SJCRH30 (cell line): ENCODE measurements at places on chromosomes 6 and 20. TPM values are rescaled to one million over a fixed set of nuclear protein-coding genes. Genes with fewer than 3 reads are reported as not detected.
A peak's percentile ranks its signal among the peaks of the same experiment; 100 is the strongest.

- H3K27me3 ChIP-seq = no peaks in the 10 kb centered on the region; the same call in 1 of the 2 replicates
- no peak overlapping the region for H3K27ac ChIP-seq
- no peak for DNase-seq
- H3K4me3 ChIP-seq = no peak overlapping the region
Observed at GRCh38 chr20:9262653-9263194, 193.8 kb downstream of the PLCB4 start.

DNA sequence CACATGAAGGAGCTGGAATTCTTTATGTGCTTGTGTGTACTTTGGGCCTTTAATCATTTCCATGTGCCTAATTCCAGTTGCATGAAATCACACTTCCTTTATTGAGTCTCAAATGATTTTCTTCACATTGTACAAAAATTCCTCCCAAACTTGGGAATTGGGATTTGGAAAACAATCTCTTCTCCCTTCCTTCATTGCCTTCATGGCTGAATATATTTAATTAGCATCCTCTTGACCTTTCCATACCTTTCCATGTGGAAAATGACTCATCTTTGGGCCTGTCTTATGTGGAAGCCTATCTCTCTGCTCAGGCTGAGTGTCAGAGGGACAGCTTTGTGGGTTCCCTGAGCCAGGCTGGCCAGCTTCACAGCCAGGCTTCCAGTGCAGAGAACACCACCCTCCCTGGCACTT is 33.0 kb upstream of the CDH4 start:
- H3K27ac ChIP-seq = no peak overlapping the region
- no peak for DNase-seq
- peaks cover 20% of the 10 kb centered on the region for H3K27me3 ChIP-seq
- H3K36me3 ChIP-seq = no peaks in the 10 kb centered on the region

The EMILIN3 gene
- total RNA-seq = 11.7 and 12.0 TPM in 2 replicates

DNA sequence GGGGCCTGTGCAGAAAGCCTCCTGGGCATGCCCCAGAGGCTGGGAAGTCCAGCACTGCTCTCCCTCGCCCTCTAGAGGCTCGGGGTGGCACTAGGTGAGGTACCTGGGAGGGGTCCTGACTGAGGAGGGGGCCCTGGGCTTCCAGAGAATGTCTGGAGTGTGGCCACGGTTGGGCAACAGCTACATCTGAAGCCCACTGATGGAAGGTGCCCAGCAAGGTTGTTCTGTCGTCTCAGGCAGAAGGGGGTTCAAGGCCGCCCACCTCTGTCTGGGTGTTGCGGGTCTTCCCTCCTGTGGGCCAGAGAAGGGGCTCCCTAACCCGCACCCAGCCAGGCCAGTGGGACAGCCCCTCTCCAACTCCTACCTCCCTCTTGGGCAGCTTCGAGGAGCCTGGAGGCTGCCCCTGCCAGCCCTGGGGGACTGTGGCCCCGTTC is 11.4 kb upstream of the VEGFA start:
- peaks cover 11% of the 10 kb centered on the region for H3K4me1 ChIP-seq
- no peak overlapping the region for H3K4me3 ChIP-seq
- H3K36me3 ChIP-seq = no peaks in the 10 kb centered on the region
- H3K27me3 ChIP-seq = no peaks in the 10 kb centered on the region

- no peaks in the 10 kb centered on the region for H3K4me1 ChIP-seq
- H3K27me3 ChIP-seq = no peaks in the 10 kb centered on the region
- H3K36me3 ChIP-seq = no peaks in the 10 kb centered on the region
- H3K27ac ChIP-seq = no peak overlapping the region
Observed at GRCh38 chr6:2695454-2696095, 55.1 kb downstream of the MYLK4 start.

The CST2 gene
- total RNA-seq = not detected in 2 replicates

DNA sequence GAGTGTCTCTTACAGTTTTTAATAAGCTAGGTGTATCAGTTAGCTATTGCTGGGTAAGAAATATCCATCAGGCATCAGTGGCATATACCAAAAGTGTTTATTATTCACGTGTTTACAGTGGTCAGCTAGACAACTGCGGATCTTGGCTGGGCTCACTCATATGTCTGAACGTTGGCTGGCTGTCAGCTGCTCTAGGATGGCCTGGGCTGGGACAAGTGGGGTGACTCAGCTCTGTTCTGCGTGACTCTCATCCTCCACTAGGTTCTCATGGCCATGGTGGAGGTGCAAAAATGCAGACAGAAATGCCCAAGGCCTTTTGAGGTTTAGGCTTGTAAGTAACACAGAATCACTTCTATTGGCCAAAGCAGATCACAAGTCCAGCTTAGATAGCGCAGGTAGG is 22.0 kb downstream of the ZNF341 start:
- H3K36me3 ChIP-seq = peaks cover 2% of the 10 kb centered on the region; the same call in 1 of the 2 replicates
- no peaks in the 10 kb centered on the region for H3K27me3 ChIP-seq
- DNase-seq = no peak
- H3K4me3 ChIP-seq = no peak overlapping the region
- no peak overlapping the region for H3K27ac ChIP-seq

The TRIM15 gene
- 0.08 and 0.28 TPM in 2 replicates for total RNA-seq

The TMX4 gene
- 119 and 125 TPM in 2 replicates for total RNA-seq

GRCh38 chr6:65505736-65506135 is 201.3 kb downstream of the EYS start:
- no peaks in the 10 kb centered on the region for H3K27me3 ChIP-seq
- no peak overlapping the region for H3K27ac ChIP-seq
- no peak for DNase-seq
- H3K36me3 ChIP-seq = no peaks in the 10 kb centered on the region

The AGER gene
- total RNA-seq = 0.71 and 1.4 TPM in 2 replicates

GRCh38 chr6:131262060-131262459 is 126.8 kb downstream of the AKAP7 start:
- H3K27ac ChIP-seq = no peak overlapping the region
- no peaks in the 10 kb centered on the region; the same call in 1 of the 2 replicates for H3K4me1 ChIP-seq
- H3K27me3 ChIP-seq = no peaks in the 10 kb centered on the region
- DNase-seq = peak; percentile 30
- no peaks in the 10 kb centered on the region for H3K36me3 ChIP-seq
- H3K4me3 ChIP-seq = no peak overlapping the region

GRCh38 chr20:49557449-49557848 is 10.5 kb downstream of the PTGIS start:
- H3K27ac ChIP-seq = no peak overlapping the region
- H3K36me3 ChIP-seq = no peaks in the 10 kb centered on the region
- peaks cover 15% of the 10 kb centered on the region for H3K4me1 ChIP-seq
- H3K27me3 ChIP-seq = no peaks in the 10 kb centered on the region
- no peak for DNase-seq
- no peak overlapping the region for H3K4me3 ChIP-seq

The RBM12 gene
- 137 and 142 TPM in 2 replicates for total RNA-seq

The C6orf52 gene
- not detected in 2 replicates for total RNA-seq

The MDN1 gene
- total RNA-seq = 44.8 and 48.6 TPM in 2 replicates

- peak; percentile 58 for DNase-seq
- H3K36me3 ChIP-seq = no peaks in the 10 kb centered on the region
- H3K4me3 ChIP-seq = peak overlapping the region; percentile 5; the same call in 1 of the 2 replicates
Observed at GRCh38 chr20:14415467-14415866, 78.1 kb upstream of the FLRT3 start.

- peaks cover 23% of the 10 kb centered on the region for H3K27me3 ChIP-seq
- no peaks in the 10 kb centered on the region for H3K36me3 ChIP-seq
- H3K4me3 ChIP-seq = no peak overlapping the region
- no peaks in the 10 kb centered on the region for H3K4me1 ChIP-seq
- H3K27ac ChIP-seq = no peak overlapping the region
Observed at GRCh38 chr20:36368869-36369268, 62.7 kb downstream of the DLGAP4 start.

The ANGPT4 gene
- total RNA-seq = not detected in 2 replicates

The GSTA2 gene
- not detected in 2 replicates for total RNA-seq

DNA sequence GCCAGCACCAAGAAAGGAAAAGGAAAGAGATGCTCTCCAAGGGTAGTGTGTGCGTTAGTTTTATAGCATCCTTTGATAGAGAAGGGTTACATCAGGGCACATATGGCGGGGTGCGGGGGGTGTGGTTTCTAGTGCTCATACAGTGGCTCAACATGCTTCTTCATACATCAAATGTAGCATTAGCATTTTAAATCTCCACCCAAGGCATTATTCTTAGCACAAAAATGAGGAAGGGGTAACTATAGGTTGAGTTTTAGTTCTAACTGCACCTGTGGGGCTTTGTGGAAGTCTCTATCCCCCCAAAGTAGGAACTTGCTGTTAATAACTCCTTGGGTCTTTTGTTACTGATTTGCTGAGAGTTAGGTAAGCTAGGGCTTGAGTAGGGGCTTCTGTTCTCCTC is 89.3 kb downstream of the CEP57L1 start:
- no peaks in the 10 kb centered on the region for H3K27me3 ChIP-seq
- peaks cover 11% of the 10 kb centered on the region for H3K4me1 ChIP-seq
- no peaks in the 10 kb centered on the region for H3K36me3 ChIP-seq

The PTCRA gene
- total RNA-seq = not detected in 2 replicates

DNA sequence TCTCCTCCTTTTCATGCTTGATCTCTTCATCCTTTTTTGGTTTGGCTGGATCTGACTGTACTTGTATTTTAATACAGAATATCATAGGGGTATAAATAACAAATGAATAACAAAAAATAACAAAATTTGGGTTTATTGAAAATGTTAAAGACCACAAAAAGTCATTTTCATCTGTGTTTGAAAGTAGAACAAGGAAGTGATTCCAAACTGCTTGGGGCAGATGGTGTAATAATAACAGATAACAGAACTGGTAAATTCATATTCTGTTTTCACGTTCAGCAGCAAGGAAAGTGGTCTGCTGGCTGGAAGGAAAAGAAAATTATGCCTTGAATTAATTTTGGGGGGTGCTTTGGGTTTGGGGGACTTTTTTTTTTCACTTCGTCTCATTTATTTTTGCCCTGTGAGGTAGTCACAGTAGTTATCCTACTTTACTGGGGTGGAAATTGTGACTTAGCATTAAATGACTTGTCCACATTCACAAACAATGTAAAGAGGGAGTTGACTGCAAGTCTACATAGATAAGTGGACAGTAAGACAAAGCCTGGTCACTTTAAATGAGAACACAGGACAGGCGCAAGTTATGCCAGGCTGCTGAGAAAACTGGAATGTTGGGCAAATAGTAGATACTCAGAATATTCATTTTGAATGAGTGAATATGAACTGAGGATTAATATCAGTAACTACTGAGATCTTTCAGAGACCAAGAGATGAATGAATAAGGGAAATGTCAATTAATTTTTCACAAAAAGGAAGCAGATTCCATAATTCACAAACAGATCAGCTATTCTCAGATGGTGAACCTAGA is 193.9 kb upstream of the CITED2 start:
- no peaks in the 10 kb centered on the region for H3K27me3 ChIP-seq
- no peak overlapping the region for H3K4me3 ChIP-seq
- H3K4me1 ChIP-seq = peaks cover 13% of the 10 kb centered on the region
- no peaks in the 10 kb centered on the region for H3K36me3 ChIP-seq

GRCh38 chr20:4370851-4371250 is 350.9 kb upstream of the PRND start:
- no peak overlapping the region for H3K4me3 ChIP-seq
- DNase-seq = no peak
- no peak overlapping the region for H3K27ac ChIP-seq
- H3K36me3 ChIP-seq = no peaks in the 10 kb centered on the region
- peaks cover 6% of the 10 kb centered on the region; the same call in 1 of the 2 replicates for H3K4me1 ChIP-seq

The TCP1 gene
- total RNA-seq = 519 and 538 TPM in 2 replicates

The TAF4 gene
- 19.4 and 20.1 TPM in 2 replicates for total RNA-seq

DNA sequence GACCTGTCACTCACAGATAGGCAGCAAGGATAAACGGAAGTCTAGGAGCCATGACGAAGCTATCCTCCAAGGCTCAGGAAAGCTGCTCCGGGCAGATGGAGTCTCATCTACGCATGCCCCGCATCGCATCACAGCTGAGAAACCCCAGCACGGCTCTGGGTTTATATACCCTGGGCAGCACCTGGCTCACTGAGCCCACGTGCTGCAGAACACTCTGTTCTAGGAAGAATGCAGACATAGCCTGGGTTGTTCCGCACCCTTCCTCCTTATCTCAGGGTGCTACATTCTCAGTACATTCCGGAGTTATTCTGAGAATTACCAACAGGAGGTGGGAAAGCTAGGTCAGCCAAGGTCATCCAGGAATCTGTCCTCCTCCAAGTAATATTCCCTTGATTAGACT is 260.4 kb downstream of the CBLN4 start:
- H3K4me3 ChIP-seq = no peak overlapping the region
- no peak for DNase-seq
- H3K27ac ChIP-seq = no peak overlapping the region

GRCh38 chr6:127131772-127132376 is 13.4 kb downstream of the RSPO3 start:
- no peak overlapping the region for H3K4me3 ChIP-seq
- H3K4me1 ChIP-seq = no peaks in the 10 kb centered on the region
- H3K27me3 ChIP-seq = no peaks in the 10 kb centered on the region
- no peak overlapping the region for H3K27ac ChIP-seq
- no peak for DNase-seq
- H3K36me3 ChIP-seq = no peaks in the 10 kb centered on the region
